ENCODE measurements at places on chromosomes 1 and 21.

GRCh38 chr21:46437096-46437498 is 21.6 kb upstream of the DIP2A start:
- no peak for DNase-seq

- DNase-seq: no peak
Measured at GRCh38 chr1:94773931-94774422, 46.2 kb upstream of the SLC44A3 start.

DNA sequence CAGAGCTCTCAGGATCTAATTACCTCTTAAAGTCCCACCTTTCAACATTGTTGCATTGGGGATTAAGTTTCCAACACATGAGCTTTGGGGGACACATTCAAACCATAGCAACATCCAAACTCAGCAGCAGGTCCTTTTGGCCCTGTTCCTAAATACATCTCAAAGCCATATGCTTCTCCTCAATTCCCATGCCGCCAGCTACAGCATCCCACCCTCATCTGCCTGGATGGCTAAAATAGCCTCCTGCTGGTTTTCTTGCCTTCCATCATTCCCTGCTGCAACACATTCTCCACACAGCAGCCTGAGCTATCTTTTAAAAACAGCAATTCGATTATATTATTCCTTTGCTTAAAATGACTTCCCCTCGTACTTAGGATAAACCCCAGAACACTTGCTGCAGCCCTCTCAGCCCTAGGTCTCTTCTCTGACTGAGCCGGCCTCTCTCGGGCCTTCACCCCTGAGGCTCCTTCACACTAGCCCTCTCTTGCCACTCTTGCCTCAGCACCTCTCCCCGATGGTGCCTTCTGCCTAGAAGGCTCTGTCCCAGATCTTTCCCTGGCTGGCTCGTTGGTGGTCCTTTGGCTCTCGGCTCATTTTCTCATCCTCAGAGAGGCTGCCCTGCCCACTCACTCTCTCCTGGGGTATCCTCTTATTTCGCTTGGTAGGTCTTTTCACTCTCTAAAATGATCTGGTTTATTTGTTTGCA is 16.5 kb downstream of the MYBPH start:
- no peak for DNase-seq

GRCh38 chr1:186066411-186066810 is 308.6 kb downstream of the TPR start:
- no peak for DNase-seq

GRCh38 chr1:8818325-8818775 is 910 bp upstream of the RERE start:
- peak; percentile 13 for DNase-seq

GRCh38 chr1:201535046-201535918 is 3.6 kb upstream of the NAV1 start:
- DNase-seq: no peak

DNA sequence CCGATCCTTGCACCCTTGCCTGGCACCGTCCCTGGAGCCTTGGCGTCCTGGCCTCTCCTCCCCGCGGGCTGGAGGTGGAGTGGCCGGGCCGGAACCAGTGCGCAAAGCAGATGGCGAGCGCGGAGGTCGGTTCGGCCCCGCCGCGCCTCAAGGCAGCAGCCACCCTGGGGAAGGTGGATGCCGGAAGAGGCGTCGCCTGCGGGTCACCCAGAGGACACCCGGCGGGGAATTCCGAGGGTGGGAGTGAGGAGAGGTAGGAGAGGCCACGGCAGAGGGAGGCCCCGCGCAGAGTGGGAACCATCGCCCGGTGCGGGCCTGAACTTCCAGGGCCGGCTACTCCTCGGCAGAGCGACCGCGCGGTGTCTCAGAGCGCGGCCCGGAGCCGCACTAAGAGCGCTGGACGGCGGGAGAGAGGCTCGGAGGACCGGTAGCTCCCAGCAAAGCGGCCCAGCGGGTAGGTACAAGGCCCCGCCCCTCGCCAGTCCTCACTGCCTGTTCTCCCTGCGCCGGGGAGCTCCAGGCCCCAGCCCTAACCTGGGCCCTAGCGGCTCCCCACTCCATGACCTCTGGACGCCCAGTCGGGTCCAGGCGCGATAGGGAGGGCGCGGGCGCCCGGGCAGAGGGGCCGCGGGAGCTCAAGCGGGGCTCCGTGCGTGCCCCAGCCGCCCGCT is at the start of gene RNF207:
TSS of gene RNF207 (plus strand) at position 271 of the 671 bp plus-strand sequence. CDS start 417 bp downstream, outside the sequence.
- DNase-seq: peak; percentile 85

- DNase-seq: no peak
Measured at GRCh38 chr1:201488830-201489589, 17.9 kb downstream of the CSRP1 start.

- no peak for DNase-seq
Measured at GRCh38 chr1:6534248-6534822, 20.0 kb downstream of the NOL9 start.

DNA sequence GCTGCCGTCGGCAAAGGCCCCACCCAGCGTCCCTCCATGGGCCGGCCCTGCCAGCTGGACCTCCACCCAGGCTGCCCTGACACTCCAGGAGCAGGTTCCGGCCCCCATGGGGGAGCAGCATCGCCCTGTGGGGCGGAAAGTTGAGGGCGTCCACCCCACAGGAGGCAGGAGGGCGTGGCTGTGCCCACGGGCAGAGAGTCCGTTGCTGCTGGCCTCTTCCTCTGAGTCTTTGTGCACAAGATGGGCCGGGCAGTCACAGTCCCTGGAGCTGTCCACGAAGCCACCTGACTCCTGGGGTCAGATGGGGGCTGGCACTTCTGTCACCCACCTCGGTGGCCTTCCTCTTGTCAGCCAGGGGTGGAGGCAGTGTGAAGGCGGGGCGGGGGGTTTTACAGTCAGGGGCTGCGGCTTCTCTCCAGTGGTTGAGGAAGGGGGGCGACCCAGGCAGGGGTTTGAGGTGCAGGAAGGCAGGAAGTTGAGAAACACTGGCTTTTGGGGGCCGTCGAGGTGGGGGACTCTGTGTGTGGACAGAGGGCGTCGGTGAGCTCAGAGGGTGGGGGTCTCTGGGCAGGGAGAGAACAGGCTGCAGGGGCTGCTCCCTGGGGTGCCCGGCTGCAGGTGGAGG is 67.2 kb upstream of the TTC34 start:
- DNase-seq: no peak

- no peak for DNase-seq
Measured at GRCh38 chr1:37601441-37601840, 5.7 kb upstream of the GNL2 start.

GRCh38 chr1:174225499-174226204 is 66.3 kb downstream of the RABGAP1L start:
- DNase-seq: no peak

- no peak for DNase-seq
Measured at GRCh38 chr1:171188388-171189266, 3.5 kb downstream of the FMO2 start.

- no peak for DNase-seq
Measured at GRCh38 chr21:35024513-35024912, 24.6 kb downstream of the RUNX1 start.

GRCh38 chr1:2583871-2584351 is 2.7 kb upstream of the PRXL2B start:
- no peak for DNase-seq

DNA sequence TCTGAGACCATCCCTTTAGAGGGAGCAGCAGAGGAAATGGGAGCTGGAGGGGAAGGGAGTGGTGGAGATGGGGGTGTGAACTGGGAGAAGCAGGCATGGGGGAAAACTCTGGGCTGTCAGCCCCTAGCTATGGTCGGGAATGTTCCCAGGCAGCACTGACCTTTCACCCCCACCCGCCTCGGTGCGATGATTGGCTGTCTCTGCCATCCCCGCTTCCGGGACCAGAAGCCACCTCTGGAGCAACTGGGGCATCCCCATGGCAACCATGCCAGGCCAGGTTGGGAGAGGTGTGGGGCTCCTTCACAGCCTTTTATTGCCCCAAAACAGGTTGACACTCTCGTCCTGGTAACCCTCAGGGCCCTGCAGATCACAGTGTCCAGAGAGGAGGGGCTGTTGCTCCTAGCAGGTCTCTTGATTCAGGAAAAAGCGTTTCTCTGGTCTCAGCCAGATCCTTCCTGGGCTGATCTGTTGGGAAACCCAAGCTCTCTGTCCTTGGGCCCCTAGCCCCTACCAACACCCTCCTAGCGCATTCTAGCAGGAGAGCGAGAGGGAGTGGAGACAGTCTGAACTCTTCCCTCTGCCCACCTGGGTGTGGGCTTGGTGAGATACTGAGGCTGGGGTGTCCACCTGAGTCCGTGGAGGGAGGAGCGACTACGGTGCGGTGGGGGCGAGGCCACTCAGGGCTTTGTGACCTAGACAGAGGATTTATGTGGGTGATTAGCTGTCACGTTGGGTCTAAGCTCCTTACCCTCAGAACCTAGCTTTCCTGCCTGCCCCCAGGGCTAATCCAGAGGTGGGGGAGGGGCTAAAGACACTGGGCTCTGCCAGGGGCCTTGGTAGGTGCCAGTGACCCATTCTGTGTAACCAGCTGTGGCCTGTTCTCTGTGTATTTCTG is 12.2 kb upstream of the SLC6A9 start:
- no peak for DNase-seq

DNA sequence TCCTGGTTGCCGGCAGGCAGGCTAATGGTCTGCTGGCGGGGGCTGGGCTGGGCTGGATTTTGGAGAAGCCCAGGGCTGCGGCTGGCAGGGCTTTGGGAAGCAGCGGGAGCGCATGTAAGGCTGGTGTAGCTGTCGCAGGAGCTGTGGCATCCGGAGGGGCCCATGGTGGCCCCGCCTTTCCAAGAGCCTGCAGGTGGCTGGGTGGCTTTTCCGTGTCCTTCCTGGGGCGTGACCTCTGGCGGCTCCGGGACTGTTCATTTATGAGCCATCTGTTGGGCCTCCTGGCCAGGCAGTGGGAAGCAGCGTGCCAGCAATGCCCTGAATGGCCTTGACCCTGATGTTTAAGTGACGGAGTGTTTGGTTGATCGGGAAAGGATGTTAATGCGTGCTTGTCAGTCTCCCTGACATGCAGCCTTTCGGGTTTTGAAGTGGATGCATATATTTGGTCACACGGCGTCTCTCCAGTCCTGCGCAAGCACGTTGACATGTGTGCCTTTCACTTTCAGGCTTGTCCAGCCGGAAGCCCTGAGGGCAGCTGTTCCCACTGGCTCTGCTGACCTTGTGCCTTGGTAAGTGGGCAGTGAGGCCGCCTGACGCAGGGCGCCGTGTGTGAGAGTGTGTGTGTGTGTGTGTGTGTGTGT is 38.5 kb downstream of the AGPAT3 start:
- no peak for DNase-seq

- no peak for DNase-seq
Measured at GRCh38 chr1:183885142-183885735, 80.3 kb downstream of the RGL1 start.

DNA sequence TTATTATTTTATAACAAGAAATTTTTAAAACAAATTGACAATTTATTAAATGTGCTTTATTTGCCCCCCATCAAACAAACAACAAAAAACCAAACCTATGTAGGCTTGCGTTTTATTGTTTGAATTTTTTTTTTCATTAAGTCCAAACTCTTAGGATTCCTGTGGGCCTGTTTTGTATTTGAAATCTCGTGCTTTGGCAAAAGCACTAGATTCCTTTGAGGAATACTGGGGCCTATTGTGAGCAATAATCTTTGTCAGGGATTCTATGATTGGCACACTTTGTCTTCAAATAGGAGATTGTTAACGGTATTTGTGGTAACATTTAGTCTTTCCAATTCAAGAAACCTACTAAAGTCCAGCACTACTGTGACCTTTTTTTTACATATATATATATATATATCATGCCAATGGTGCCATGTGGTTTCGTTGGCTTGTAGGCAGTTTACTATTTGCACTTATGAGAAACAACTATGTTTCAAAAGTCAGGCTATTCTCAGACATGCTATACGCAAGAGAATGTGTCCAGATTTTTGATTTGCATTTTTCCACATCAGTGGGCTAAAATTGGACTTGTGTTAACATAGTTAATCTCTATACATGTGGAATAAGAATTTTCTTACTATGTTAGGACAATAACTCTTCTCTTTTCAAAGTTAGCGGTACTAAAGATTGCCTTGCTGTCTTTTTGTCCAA is 70.4 kb upstream of the GREM2 start:
- no peak for DNase-seq

- DNase-seq: no peak
Measured at GRCh38 chr21:39908265-39908923, 41.2 kb downstream of the PCP4 start.

DNA sequence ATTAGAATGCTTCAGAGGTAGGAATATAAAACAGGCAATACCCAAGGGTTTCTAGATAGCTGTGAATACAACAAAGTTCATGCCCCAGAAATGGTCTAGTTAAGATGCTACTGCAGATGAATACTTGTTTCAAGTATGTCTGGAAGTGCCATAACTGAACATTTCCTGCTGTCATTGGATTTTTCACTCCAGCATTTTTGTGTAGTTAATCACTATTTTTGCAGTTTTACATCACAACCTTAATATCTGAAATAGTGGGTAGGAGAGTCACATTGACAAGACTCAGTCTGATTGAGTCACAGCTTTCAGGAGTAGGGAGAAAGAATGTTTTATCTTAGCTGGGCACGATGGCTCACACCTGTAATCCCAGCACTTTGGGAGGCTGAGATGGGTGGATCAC is 126.4 kb upstream of the C1orf21 start:
- DNase-seq: no peak

GRCh38 chr21:45000637-45001133 is 60.9 kb downstream of the SLX9 start:
- DNase-seq: no peak

DNA sequence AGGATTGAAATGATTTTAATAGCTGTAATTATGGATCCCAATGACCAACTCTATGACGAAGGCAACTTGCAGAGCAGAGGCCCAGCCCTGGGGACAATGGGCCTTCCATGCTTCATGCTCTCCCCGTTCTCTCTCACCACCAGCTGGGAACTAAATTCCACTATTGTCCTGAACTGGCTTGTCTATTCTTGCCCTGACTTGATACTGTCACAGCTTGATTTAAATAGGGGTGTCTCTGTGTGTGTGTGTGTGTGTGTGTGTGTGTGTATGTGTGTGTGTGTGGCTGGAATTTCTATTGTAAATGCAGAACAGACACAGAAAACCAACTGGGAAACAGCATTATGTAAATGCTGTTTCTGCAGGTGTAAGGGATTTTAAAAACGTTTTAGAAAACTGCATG is 57.0 kb downstream of the SLC22A15 start:
- DNase-seq: no peak

- no peak for DNase-seq
Measured at GRCh38 chr1:34973326-34973725, 11.8 kb downstream of the TMEM35B start.

Data from activated CD8-positive, alpha-beta memory T cell treated with anti-CD3 and anti-CD28 coated beads for 24 hours (primary cell).